ENCODE measurements at places on chromosomes 3 and 15.

GRCh38 chr3:157317895-157318294, 118.8 kb upstream of the PTX3 start:
- no peak for DNase-seq

DNA sequence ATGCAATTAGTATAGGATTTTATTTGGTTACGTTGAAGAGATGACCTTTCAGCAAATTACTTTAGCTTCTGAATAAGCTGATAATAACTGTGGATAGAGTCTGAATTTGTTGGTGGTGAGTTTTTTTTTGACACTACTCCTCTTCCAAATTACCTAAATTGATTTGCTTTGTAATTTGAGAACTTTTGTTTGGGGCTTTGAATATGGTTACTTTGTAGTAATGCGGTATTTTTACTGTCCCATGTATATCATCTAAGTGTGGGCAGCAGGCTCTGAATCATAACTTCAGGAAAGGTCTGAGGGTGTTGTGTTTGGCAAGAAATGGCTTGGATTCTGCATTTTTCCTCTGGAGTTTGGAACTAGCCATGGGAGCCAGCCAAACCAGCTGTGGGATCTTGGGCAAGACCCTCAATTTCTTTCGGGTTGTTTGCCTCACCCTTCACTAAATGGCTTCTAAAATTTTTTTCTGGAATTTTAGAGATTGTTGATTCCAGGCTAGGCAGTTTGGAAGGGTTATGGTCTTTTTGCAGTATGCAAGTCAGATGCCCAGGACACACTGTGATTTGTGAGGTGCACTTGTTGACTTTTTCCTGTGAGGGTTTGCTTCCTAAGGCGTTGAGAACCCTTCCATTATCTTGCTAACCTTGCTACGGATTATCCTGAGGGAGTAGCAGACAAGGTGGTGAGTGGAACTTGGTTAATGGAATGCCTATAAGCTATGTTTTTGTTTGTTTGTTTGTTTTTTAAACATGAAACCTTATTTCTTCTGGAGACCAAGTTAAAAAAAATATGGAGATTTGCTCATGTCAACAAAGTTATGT, 10.4 kb downstream of the PTPRG start:
- no peak for DNase-seq

DNA sequence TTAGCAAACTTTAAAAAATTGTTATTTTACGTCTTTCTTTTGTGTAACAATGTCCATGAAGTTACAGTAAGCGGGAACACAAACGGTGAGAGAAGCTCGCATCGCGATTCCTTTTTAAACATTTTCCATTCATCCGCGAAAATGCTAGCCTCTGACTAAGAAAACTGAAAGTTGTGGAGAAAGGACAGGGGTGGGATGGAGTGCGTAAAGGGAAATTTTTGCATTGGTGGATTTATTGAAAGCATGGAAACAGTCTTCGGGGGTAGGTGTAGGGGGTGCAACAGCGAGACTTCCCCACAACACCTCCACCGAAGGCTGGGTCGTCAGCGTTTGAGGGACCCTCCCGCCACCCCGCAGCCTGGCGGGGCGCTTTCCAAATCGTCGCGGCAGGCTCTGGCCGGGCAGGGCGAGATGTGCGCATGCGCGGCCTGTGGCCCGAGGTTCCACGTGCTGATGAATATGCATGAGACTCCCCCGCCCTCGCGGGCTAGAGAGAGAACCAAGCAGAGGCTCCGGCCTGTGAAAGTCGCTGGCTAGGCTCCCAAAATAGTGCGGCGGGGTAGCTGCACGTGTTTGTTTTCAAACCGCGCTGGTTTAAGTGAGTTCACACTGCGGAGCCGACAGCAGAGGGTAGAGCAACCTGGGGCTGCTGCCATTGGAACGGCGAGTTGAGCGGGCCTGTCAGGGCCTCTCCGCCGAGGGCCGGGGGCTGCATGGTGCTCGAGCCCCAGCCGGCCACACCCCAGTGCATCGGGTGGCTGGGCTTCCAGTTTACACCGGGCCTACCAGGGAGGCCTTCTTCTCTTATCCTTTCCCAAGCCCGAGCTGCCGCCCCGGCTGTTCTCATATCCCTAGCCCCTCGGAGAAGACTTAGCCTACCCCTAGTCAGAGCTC, 9.9 kb downstream of the ZIC1 start:
- DNase-seq: no peak

- DNase-seq: no peak
Measured at GRCh38 chr3:195458316-195458717, 15.5 kb upstream of the ACAP2 start.

DNA sequence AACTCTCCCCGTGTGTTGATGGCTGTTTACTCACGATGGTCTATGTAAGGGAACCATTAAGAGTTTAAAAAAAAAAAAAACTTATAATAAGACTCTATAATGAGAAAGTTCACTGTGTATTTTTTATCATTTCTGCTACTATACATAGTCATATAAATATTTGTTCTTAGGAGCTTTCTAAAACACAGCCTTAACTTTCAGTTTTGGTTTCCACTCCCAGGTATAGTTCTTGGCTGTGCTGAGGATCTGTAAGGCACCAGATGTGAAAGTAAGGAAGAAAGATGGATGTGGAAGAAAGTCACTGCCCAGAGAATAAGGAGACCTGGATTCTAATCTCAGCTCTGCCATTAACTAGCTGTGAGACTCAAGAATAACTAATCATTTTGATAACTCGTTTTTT, 101.9 kb upstream of the THBS1 start:
- DNase-seq: no peak

DNA sequence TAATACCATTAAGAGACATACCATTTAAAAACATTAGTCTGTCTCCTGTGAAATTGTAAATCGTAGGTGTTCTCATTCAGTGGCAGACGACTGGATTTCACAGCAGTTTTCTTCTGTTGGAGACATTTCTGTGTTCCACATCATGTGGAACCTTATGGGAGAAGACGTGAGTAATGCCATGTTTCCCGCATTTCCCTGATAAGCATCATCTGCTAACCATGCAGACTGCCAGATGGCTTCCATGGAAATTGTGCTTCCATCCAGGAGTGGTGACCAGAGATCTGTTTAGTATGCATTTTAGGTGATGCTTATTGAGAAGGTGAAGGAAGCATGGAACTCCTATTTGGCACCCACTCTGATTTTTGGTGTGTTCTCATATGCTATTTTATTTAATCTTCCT, 28.4 kb upstream of the ST3GAL6 start:
- no peak for DNase-seq

DNA sequence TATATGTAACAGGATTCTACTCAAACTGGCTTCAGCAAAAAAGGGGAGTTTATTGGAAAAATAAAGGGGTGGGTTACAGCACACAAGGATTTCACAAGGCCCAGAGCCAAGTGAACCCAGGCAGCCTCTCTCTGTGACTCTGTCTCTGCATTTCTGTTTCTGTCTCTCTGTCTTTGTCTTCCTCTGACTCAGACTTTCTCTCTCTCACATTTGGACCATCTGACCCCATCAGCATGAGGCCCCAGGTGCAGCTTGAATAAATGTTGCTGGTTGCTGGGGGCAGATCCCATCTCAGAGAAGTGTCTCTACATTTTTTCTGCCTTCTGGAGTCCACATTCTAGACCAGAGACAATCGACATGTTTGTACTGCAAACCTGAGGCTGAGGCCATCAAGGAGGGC, 45.0 kb downstream of the RPLP1 start:
- no peak for DNase-seq

DNA sequence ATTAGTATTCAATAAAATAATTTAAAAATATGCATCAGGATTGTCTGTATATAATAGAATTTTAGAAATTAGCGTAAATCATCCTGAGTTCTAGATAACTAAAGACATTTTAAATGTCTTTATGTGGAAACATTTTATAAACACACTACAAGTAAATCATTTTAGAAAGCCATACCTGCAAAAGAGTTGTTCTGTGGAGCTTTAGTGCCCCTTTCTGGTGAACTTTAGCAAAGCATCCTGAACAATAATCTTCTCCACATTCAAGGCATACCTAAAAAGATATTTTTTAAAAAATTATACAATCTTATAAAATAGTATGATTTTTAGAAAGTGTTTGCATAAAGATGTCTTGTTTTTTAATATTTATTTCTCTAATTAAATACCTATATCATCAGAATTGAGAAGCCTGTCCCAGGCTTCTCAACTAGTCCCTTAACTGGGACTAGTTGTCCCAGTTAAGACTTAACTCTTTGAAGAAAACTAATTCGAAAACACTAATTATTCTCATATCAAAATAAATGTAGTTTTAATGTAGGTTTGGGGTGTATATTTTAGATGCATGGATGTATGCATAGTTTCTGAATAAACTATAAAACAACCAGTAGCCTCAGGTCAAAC, 29.7 kb downstream of the ZBBX start:
- DNase-seq: no peak

GRCh38 chr3:140395134-140396075, 282.5 kb upstream of the TRIM42 start:
- no peak for DNase-seq

- peak; percentile 13 for DNase-seq
Measured at GRCh38 chr3:39177708-39178332, 14.6 kb downstream of the XIRP1 start.

DNA sequence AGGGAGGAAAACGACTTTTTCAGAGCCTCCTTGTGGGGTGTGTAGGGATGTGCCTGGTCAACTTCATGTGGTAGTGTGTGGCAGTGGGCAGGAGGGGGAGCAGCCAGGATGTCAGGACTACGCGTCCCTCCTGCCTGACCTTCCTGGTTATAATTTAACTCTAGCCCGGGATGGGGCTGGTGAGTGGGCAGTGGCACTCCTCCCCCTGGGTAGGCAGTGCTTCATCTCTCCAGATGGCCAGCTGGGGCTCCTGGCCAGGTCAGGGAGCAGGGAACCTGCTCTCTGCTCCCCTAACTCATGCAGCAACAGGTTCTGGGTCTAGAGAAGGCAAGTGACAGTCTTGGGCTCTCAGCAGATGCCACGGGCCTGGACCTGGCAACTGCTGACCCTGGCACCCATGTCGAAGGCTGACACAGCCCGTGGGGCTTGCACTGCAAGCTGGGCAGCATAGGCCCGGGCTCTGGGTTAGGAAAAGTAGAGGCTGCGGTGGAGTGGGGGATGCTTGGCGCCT, 2.6 kb downstream of the ITIH4 start:
- no peak for DNase-seq

DNA sequence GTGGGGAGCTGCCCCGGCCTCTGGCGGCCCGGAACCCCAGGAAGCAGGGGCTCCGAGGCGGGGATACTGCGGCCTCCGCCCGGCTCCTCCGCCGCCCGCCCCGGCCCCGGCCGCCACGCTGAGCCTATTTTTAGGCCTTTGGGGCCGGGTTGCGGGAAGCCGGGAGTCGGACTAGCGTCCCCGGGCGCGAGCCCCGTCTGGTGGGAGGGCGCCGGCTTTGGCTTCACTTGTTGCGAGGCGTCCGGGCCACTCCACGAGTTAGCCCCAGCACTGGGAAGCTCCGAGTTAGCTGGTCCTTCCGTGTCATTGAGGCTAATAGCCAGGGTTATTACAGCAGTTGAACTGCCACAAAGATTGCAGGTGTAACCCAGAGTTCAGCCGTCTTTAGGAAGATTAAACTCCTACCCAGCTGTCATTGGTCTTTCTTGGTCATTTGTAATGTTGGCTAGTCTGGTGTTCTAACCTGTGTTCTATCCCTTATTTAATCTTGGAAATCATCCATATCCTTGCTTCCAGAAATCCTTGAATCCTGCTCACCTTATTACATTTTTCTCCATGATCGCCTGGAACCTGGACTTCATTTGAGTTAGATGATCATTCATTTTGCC, 791 bp downstream of the GYG1 start:
- DNase-seq: no peak

DNA sequence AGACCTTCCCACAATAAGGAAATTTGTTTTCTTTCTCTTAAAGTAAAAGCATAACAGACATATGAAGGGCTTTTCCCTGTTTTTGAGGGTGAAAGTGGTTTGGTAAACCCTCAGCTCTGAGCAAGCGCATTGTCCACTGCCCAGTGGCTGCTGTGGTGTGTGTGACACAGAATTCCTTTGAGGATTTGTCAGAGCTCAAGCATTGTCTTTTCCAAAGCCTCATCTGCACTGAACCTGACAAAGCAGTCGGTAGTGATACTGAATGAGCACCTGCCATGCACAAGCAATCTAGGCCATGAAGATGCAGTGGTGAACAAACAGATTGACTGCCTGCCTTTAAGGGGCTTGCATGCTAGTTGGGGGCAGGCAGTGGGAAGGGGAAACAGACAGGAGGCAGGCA, 128.3 kb downstream of the PLCL2 start:
- no peak for DNase-seq

DNA sequence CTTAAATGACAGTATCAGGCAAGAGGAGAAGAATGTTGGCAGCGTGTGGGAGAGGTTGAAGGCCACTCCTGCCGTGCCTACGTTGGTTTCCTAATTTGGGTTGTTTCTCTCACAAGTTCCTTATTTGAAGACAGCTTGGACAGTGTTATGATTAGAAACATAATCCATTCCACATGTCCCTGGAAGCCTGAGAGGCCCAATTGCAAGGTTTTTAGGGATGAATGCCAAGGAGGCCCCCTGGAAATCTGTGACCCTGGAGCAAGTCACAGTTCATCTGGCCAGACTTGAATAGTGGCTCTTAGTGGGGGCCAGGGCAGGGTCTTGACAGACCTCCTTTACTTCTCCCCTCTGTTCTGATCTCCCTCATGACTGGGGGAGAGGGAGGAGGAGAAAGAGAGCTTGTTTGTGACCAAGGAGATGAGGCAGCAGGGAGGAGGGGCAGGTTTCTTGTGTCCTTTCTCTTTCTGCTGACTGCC, 584.4 kb upstream of the TBL1XR1 start:
- no peak for DNase-seq

- no peak for DNase-seq
Measured at GRCh38 chr15:91844928-91845327, 8.6 kb upstream of the SLCO3A1 start.

GRCh38 chr3:155352900-155353490, 59.5 kb upstream of the STRIT1 start:
- peak; percentile 0 for DNase-seq
